ENCODE measurements at places on chromosomes 5 and 9. TPM values are rescaled to one million over a fixed set of nuclear protein-coding genes. Genes with fewer than 3 reads are reported as not detected.

GAPVD1 gene
- 11.1 TPM for polyA plus RNA-seq

WDR38 gene
- polyA plus RNA-seq: not detected

DRD1 gene
- not detected for polyA plus RNA-seq

OR1J2 gene
- polyA plus RNA-seq: not detected

GABRA1 gene
- polyA plus RNA-seq: not detected

FOXD1 gene
- 0.05 TPM for polyA plus RNA-seq

ALDOB gene
- 0.84 TPM for polyA plus RNA-seq

ZDHHC11 gene
- 2.2 TPM for polyA plus RNA-seq

KCNN2 gene
- not detected for polyA plus RNA-seq

SEMA6A gene
- 4.6 TPM for polyA plus RNA-seq

KIF24 gene
- 1.1 TPM for polyA plus RNA-seq

GABRA6 gene
- polyA plus RNA-seq: not detected

PITX1 gene
- 11.7 TPM for polyA plus RNA-seq

FOXD4L4 gene
- 0.10 TPM for polyA plus RNA-seq

CCDC152 gene
- polyA plus RNA-seq: 0.36 TPM

CTXN3 gene
- polyA plus RNA-seq: not detected

Measured in HepG2 (cell line).